ENCODE measurements at places on chromosomes 16 and 17.

DNA sequence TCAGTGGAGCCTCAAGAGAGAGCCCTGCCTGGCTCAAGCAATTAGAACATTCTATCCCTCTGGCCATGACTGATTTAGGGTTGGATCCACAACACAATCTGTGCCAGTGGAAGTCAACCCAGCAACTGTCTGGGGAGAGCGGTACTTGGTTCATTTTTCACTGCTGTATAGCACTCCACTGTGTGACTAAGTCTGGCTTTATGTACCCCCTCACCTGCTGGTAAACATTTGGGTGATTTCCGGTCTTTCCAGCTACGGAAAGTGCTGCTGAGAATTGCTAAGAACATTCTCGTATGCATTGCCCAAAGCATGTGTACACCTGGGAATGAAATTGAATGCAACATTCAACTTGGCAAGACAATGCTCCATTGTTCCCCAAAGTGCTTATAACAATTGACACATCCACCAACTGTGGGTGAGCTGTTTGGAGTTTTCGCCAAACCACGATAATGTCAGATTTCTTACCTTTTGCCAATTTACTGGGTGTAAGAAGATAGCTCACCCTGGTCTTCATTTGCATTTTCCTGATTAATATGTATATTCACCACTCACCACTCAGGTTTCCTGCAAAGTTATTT, 63.5 kb upstream of the MED9 start:
- DNase-seq, result no peak

- DNase-seq, result no peak
Measured at GRCh38 chr16:23690771-23691482, 12.2 kb downstream of the PLK1 start.

GRCh38 chr16:68719993-68720489, 17.1 kb upstream of the CDH1 start:
- no peak for DNase-seq

DNA sequence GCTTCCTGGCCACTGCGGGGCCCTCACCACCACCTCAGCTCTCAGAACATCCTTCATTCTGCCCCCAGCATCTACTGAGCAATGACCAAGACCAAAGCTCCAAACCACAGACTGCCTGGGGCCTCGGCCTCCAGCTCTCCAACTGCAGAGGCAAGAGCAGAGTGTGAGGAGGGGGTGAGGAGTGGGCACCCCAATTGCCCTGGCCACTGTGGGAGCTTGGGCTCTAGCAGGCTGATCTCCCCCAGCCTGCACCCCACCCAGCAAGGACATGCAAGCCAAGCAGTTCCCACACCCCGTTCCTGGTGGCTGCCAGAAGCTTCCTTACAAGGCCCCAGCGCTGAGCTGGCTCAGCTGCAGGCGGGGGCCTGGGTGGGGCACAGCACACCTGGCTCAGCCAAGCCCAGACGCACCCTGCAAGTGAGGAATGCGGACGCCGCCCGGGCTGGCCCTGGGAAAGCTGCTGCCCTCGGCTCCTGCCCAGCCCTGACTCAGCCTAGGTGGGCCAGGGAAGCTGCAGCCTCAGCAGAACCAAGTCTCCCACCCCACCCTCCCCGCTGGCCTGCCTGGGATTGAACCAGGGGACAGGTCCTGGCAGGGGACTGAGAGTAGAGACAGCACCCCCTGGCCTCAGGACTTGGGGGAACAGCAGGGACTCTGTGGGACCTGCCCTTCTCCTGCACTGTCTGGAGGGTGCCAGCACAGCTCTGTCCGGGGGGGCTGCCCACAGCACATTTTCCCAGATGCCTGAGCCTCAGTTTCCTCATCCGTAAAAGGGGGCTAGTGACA, 29.7 kb upstream of the KRT17 start:
- no peak for DNase-seq

DNA sequence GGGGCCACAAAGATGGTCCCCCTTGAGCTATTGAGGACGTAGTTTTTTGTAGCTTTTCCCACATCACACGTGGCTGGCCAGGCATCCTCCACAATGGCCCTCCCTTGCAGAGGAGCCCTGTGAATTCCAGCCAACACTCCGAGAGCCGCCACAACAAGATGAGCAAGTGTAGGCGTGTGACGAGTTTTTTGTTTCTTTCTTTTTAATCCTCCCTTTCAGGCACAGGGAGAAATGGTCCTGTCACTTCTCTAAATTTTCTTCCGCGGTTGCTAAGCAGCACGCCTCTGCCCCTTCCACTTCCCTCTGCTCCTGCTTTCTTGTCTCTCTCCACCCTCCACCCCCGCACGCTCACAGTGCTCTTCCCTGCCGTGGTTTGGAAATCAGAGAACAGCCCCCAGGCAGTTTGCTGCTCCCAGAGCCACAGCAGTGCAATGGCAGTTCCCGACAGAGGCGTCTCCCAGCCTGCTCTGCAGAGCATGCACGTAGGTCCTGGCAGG, 68.0 kb upstream of the MRTFB start:
- DNase-seq, result no peak

- DNase-seq, result no peak
Measured at GRCh38 chr16:3518292-3518985, 17.6 kb downstream of the CLUAP1 start.

- DNase-seq, result no peak
Measured at GRCh38 chr16:66471716-66472393, 44.8 kb downstream of the BEAN1 start.

DNA sequence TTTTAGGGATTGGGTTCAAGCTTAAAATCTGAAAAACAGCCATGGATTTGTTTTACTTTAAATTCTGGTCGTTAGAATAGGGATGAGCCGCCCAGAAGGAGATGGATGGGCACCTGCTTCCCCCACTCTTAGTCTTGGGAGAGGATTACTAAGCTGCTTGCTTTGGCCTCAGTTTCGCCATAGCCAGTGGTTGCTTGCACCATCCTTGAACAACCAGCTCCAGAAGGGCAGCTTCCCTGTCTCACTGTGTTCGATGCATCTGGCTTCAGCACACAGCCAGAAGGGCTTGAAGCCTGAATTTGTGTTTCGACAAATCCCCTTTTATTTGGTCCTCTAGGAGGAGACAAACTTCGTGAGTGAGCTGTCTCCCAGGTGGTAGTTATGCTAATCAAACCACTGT, 7.1 kb downstream of the CYB5D2 start:
- DNase-seq, result no peak

DNA sequence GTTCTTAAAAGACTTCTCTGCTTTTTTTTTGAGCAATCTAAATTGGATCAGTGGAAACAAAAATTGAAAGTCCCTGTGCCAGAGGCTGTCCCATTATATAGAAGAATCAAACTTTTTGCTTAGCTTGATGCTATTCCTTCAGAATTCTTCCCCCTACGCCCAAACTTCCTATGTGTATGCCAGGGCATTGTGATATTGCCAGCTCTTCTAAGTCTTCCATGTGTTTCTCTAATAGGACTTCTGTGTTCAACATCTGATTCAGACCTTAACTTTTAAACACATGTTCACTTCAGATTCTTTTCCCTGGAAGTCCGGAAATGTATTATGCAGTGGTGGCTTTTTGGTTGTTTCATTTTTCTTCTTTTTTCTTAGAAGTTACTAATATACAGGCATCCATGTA, 18.7 kb downstream of the PTRH2 start:
- no peak for DNase-seq

DNA sequence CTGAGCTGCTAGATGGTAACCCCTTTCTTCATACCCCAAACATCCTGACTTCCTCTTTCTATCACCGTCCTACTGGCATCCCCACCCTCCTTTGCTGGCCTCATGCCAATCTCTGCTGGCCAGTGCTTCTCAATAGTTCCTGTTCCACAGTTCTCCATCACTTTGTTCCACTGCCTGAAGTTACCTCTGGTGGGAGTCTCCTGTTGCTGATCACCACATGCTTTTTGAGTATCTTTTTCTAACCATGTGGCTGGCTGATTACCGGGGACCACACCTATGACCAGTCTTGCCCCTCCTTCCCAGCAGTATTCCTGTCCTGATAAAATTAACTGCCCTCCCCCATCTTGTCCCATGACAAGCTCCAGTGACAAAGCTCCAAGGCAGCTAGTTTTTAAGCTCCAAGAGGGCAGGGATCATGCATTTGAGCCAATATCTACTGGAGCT, 380.4 kb upstream of the CCL2 start:
- no peak for DNase-seq

DNA sequence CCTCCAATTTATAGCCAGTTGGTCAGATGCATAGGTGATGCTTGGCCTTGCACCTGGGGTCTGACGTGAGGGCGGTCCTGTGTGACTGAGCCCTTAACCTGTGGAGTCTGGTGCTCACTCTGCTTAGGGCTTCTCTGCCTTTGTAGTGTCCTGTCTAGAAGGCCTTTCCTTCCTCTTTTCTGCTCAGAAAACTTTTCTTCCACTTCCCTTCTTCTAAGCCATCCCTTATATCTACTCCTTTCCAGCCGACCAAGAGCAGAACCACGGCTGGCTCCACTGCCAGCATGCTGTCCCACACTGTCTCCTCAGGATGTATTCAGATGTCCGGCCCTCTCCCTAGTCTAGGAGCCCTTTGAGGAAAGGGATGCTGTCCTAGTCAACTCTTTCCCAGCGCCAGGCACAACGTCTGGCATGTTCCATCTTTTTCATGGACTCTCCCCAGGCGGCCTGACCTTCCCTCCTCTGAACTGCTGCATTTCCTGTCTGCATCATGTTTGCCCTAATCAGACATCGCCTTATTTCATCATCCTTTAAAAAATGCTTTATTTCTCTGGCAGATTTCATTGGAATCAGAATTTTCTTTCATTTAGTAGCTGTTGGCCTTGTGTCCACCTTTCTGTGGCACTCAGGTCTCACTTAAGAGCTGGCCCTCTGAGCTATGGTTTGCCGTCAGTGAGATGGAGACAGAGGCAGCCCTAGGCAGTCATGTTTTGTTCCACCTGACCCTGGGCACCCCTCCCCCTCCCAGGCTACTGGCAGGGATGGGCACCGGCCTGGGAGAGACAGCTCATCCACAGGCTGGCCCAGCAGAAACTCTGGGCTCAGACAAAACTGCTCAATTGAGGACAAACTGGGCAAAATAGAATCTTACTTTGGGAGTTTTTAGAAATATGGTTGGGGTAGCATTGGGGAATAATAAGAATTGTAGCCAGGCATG, 15.5 kb upstream of the BRCA1 start:
- no peak for DNase-seq

GRCh38 chr16:19751478-19752385, 33.7 kb downstream of the IQCK start:
- DNase-seq, result no peak

DNA sequence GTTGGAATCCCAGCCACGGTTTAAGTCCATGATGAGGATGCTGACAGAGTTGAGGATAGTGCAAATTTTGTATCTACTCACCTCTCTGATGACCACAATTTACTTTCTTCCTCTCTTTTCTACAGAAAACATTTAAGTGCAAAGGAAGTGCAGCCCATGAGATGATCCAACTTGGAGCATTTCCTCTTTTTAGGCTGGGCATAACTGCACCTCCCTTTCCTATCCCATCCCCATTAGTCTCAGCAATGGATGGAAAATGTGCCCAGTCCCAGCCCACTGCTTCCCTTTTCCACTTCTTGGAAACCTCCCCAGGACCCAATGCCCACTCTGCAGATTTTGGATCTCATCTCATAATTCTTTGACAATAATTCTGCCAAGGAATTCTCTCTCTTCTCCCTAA, 16.6 kb upstream of the CCL8 start:
- DNase-seq, result no peak

- DNase-seq, result no peak
Measured at GRCh38 chr16:80280557-80280956, 260.2 kb upstream of the DYNLRB2 start.

DNA sequence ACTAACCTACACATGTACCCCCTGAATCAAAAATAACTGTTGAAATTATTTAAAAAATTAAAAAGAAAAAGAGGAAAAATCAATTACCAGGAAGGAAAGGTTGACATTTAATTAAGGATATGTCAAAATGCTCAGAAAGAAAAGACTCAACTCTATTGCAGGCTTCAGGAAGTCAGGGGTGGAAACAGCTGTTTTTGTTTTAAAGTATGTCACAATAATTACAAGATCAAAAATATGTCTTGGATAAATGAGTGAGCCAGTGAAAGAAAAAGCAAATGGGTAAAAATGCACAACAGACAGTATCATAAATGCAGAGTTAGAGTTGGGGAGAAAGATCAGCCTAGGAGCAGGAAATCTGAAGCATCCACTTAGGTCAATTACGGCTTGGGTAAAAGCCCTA, 146.0 kb downstream of the CDH11 start:
- no peak for DNase-seq

- DNase-seq, result no peak
Measured at GRCh38 chr17:45996282-45996937, 2.6 kb upstream of the STH start.

GRCh38 chr17:40534371-40535189, 30.7 kb downstream of the CCR7 start:
- DNase-seq, result no peak

DNA sequence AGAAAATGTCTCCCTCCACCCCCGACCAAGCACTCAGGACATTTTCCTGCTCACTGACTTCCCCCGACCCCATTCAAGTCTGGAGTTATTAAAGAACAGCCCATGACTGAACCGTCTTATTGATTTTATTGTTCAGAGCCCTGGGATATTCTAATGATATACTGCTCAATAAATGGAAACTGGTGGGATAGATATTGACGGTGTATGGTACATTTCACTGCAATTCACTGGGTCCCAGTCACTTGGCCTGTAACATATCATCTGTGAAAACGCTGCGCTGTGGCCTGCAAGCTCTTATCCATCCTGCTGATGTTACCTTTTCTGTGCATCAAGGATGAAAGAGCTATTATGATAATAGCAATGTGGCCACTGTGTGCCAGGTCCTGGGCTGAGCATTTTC, 258.2 kb downstream of the XYLT1 start:
- no peak for DNase-seq

GRCh38 chr17:9331279-9332131, 244.1 kb downstream of the STX8 start:
- DNase-seq, result no peak

All from esophagus squamous epithelium (tissue), 5 donors.